ENCODE measurements at places on chromosomes 11 and 22.
A peak's percentile ranks its signal among the peaks of the same experiment; 100 is the strongest.

- DNase-seq: no peak
Measured at GRCh38 chr22:17369439-17370025, at the start of gene CECR2. Gene CECR2 (plus strand): TSS chr22:17369460. CDS start chr22:17369784, 324 bp downstream.

GRCh38 chr11:854601-855329, 12.1 kb downstream of the TSPAN4 start:
- no peak for DNase-seq

GRCh38 chr11:131944736-131945135, 574.3 kb downstream of the NTM start:
- DNase-seq: no peak

GRCh38 chr11:120235024-120235628, 4.8 kb upstream of the POU2F3 start:
- no peak for DNase-seq

- DNase-seq: peak; percentile 93
Measured at GRCh38 chr11:108559904-108560303, 33.7 kb downstream of the EXPH5 start.

GRCh38 chr22:49693848-49694247, 133.8 kb downstream of the BRD1 start:
- no peak for DNase-seq

DNA sequence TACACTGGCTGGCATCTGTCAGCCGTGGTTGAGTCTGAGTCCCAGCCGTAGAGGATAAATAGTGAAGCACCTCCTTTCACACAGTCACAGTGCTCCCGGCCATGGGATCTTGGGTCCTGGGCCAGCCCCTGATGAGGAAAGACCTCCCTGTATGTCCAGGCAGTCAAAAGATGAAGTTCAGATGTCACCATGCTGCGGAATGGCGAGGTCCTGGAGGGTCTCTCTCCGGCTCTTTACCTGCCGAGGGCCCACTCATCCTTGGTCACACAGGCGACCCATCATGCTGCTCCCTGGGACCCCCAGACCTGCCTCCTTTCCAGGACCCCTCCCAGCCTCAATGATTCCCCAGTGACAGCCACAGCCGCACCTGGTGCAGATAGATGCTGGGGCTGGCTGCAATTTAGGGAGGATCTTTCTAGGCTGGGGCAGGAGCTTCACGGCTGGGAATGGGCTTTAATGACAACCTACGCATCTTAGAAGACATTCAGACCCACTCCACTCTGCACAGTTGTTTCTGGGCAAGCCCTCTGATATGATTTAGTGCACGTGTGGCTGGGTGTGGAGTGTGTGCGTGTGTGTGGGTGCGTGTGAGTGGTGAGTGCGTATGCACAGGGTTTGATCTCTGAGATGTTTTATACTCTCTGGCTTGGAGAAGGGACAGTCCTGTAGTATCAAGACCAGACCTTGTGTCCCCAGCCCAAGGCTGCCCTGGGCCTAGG, 79.7 kb downstream of the FBLN1 start:
- DNase-seq: no peak
